ENCODE measurements at places on chromosomes 1 and 21. TPM values are rescaled to one million over a fixed set of nuclear protein-coding genes. Genes with fewer than 3 reads are reported as not detected.

DPYD gene
- 15.1 TPM for total RNA-seq

AURKAIP1 gene
- 97.3 TPM for total RNA-seq

- DNase-seq, result no peak
Observed at GRCh38 chr1:185514311-185514710, 197.3 kb upstream of the IVNS1ABP start.

- no peak for DNase-seq
Observed at GRCh38 chr1:173818459-173818858, 6.0 kb upstream of the DARS2 start.

SHE gene
- 7.7 TPM for total RNA-seq

DNA sequence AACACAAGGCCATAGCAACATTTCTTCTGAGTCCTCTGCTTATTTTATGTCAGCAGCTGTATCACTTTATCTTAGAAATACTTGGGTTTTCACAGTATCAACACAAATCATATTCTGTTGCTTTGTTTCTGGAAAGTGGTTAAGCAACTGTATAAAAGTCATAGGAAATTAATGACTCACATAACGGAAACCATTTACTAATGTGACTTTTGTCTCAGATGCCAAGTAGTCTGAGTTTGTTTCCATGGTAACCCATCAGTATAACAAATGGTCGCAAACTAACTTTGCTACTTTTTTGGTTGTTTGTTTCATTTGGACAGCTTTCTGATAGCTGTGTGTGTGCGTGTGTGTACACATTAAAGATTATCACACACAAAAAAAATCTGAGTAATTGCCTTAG, 31.1 kb downstream of the EEIG2 start:
- no peak for DNase-seq

DNA sequence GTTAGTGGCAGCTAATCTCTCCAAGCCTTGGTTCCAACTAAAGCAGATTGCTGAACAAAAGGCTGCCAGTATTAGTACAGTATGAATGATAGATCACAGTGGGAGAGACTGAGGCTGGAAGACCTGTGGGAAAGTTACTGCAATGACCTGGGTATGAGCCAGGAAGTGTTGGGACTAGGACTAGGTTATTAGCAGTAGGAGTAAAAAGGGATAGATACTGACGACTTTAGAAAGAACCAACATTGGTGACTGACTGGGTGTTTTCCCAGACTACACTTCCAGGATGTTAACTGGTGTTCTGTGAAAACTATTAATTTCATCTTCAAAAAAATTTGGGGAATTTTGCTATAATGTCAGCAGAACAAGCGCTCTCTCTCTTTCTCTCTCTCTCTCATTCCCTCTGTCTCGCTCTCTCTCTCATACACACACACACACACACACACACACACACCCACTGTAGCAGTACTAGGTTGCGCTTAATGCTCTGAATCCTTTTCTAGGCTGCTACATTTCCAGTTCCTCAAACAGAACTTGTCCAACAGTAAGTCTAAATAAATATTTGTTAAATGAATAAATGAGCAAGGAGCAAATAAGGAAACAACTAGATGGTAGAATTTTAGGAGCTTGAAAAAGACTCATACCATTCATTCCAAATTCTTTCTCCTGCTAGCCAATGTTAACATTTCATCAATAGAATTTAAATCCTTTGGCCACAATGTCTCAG, 47.6 kb upstream of the RGS8 start:
- no peak for DNase-seq

AVPR1B gene
- not detected for total RNA-seq

All from lower leg skin (tissue), 4 donors.